CD4-positive, alpha-beta T cell treated with Interleukin-17A for 4 hours (primary cell): ENCODE measurements at places on chromosomes 2 and 18.

DNA sequence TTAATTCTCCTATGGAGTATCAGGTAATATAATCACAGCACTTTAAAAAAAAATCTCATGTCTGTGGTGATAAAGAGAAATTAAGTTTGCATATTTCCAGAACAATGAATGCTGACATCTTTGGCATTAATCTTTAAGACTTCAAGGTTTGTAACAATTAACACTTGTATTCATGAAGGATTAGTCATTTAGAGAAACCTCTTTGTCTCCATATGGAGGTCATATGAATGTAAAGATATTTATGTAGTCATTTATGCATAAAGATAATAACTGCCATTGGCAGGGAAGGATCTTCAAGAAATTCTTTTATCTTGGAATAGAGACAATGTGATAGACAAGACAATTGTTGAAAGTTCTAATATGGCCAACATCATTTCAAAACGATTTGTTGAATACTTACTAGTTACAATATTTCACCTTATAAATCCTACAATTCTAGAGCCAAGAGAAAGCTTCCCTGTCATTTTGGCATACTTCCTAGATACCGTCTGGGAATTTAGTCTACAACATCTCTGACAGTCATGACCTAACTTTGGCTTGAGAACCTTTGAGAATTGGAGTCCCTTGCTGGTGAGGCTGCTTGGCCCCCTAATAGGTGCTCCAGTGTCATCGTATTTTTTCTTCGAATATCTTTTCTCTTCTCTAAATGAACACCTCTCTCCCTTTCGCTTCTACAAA, 33.6 kb downstream of the RASGRP3 start:
- no peak for DNase-seq

DNA sequence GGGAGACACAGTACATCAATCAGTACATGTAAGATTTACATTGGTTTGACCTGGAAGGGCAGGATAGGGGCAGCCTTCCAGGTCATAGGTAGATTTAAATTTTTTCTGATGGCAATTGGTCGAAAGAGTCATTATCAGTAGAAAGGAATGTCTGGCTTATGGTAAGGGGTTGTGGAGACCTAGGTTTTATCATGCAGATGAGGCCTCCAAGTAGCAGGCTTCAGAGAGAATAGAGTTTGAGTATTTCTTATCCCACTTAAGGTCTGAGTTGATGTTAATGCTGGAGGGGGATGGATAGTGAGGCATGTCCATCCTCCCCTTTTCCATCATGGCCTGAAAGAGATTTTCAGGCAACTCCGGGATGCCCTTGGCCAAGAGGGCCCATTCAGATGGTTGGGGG, 60.7 kb downstream of the SPTBN1 start:
- DNase-seq = no peak

- no peak for DNase-seq
Observed at GRCh38 chr2:23503682-23504081, 118.7 kb downstream of the KLHL29 start.

- no peak for DNase-seq
Observed at GRCh38 chr2:109177635-109178034, 48.6 kb downstream of the SH3RF3 start.

DNA sequence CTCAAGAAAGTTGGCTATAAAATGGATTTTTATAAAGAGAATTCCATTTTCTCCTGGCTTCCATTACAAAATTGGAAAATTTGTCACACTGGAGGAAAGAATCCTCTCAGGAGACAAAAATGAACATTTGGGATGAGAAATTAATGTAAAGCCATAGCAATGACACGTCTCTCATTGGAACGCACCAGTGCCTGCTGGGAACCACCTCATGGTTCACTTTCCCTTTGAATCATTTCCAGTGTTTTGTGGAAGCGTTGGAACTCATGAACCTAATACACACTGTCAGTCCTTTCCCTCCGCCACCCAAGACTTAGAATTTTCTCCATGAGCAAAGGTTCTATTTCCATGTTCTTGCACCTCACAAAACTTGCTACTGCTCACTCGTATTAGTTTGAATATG, 21.0 kb upstream of the NRP2 start:
- DNase-seq = no peak

DNA sequence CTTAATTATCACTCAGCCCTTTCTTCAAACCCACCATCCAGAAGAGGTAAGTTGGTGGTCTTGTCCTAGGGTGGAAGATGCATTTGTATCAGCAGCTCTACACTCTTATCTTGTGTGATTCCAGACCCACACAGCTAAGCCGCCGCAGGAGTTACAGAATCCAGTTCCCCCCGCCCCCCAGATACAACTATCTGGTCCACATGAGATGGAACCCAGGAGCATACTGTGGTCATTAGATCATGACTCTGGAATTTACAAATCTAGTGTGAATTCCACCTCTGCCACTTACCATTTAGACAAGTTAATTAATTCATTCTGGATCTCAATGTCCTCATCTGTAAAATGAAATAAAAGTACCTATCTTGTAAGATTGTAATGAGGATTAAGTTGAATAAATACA, 486.4 kb downstream of the BCL11A start:
- DNase-seq = no peak

GRCh38 chr2:36620321-36620720, 22.4 kb upstream of the FEZ2 start:
- DNase-seq = no peak

- no peak for DNase-seq
Observed at GRCh38 chr18:12072996-12073395, 20.6 kb upstream of the ANKRD62 start.

- DNase-seq = no peak
Observed at GRCh38 chr2:88575630-88576029, 51.6 kb downstream of the EIF2AK3 start.
